ENCODE measurements at places on chromosomes 3 and 15.

GRCh38 chr15:57284535-57284934, 91.8 kb upstream of the CGNL1 start:
- DNase-seq = no peak

DNA sequence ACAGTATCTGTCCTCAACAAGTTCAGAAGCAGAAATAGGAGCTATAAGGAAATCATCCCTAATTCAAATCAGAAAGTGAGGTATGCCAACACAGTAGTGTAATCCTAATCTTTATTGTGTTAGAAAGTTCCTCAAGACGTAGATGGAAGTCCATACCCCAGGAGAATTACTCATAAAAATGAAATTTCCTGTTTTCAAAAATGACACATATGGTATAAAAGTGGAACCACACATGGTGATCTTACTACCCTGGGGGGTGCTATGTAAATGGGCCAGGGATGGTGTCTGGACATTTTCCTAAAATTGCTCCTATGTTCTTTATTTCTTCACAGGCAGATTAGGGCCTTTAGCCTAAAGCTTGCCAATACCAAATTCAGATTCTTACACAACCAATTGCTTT, 204.1 kb downstream of the ARRDC4 start:
- no peak for DNase-seq

DNA sequence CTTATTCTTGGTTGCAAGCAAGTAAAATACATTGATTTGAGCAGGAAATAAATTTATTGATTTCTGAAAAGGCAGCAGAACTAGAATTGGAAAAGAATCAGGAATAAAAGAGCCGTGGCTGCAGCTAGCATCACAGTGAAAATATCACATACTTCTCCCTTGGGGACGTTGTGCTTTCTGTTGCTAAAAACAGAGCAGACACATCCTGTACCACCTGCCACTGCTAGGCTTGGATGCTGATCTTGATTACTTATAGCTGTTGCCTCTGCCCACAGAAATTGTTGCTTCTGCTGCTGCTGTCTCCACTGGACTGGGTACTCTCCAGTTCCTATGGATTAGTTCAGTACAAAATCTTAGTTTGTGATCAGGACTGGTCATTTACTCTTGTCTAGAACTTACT, 283.8 kb downstream of the C3orf38 start:
- DNase-seq = no peak

DNA sequence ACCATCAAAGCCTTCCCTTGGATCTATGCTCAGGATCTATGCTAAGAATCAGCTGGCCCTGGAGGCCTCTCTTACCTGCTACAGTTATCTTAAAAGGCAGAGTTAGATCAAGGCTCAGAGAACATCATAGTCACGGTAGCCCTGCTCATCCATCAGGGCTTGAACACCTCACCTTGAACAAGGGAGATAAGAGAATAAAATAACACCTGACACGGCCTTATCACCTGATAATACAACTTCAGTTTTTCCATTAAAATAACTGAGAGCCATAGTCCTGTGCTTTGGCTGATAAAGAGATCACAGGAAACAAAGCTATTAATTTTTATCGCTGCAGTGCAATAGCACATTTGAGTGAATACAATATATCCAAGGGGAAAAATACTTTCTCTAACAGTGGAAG, 85.6 kb upstream of the LPP start:
- no peak for DNase-seq

DNA sequence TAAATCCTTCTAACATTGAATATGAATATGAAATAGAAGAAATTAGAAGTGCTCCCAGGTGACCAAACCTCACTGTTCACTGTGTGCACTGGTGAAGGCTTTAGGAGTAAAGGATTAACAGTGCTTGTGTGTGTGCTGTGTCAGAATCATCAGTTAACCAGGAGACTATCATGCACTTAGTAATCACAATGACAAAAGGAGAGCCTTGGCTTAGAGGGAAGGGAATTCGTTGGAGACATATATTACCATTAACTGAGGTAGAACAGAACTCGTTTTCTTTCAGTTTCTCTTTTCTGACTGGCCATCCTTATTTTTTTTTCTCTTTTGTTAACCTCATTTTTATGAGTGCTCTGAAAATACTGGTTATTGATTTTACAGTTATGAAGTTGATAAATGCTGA, 213.3 kb upstream of the GBE1 start:
- DNase-seq = no peak

GRCh38 chr15:48112242-48112641, 8.5 kb upstream of the SLC24A5 start:
- no peak for DNase-seq

DNA sequence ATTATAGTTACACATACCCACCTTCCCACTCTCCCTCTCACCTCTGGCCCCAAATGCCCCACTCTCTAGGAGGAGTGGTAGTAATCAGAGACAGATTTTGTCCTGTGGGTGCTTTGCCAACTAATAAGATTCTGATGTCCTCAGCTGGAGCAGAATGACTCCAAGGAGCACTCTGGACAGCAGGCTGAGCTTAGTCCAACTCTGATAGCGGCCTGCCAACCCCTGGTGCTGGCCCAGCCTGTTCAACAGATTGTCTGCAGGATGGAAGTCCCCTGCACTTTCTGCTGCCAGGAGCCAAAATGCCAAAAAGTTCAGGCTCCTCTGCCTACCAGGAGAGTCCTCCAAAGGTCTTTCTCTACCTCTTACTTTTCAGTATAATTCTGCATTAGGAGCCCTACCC, 160.5 kb upstream of the UMPS start:
- DNase-seq = no peak

DNA sequence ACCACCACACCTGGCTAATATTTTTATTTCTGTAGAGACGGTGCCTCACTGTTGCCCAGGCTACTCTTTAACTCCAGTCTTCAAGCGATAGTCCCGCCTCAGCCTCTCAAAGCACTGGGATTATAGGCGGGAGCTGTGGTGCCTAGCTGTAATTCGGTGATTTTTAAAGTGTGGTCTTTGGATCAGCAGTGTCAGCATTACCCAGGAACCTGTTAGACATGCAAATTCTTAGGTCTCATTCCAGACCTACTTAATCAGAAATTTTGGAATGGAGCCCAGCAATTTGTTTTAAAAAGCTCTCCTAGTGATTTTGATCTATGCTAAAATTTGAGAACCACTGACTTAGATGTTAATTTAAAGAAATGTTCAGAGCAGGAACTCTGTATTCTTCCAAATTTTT, 51.9 kb downstream of the GOLM2 start:
- DNase-seq = no peak

GRCh38 chr3:31456373-31456772, 76.4 kb upstream of the STT3B start:
- DNase-seq = no peak

DNA sequence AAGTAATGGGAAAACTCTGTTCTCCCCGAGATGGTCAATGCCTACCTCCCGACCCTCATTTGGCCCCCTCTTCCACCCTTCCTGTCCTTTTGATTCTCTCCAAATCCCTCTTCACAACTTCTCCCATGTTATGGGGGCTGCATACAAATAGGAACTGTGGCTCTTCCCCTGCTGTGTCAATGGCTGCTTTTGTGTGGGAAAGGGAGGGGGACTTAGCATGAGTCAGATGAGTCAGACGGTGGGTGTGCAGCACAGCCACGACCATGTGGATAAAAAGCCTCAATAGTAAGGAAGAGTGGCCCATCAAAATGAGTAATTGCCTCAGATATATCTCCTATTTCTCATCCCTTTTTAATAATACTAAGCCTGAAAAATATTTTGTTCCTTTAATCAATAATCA, 31.9 kb downstream of the SPATA16 start:
- no peak for DNase-seq

DNA sequence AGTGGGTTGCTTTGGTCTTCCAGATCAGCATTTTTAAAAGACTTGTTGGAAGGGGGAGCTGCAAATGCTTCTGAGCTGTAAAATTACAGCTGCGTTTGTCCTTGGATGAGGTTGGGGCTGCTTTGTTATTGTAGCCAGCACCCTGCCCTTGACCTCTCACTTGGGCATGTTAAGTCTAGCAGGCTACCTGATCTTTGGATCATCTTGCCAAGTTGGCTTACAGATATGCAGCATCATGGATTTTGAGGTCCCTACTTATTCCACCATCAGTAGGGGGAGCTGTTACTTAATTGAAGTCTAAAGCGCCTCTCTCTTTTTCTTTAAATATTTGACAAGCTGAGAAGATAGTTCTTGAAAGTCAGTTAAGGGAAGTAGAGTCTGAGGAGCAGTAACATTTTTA, 793.0 kb downstream of the MCTP2 start:
- DNase-seq = no peak

DNA sequence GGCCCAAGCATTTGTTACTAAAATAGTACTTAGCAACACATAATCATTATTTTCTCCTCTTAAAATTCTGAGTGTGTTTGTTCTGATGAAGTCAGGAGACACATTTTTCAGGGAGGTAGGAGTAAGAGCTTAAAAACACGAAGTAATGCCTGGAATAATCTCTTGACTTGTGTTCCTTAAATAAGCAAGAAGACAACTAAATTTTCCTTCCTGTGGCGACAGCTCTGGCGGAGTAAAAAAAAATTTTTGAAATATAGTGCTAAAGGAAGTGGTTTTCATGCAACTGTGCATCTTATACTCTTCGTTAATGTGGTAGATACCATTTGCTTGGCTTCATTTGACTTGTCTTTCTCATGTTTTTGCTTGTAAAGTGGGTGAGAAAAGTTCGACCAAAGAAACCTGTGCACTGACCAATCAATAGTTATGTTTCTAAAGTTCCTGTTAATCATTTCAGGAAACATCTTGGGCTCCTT, 11.1 kb upstream of the MBNL1 start:
- no peak for DNase-seq

- DNase-seq = no peak
These were observed 225.2 kb downstream of the ADAMTS17 start for GRCh38 chr15:100116416-100117190.

GRCh38 chr15:73028831-73029451, 23.3 kb upstream of the NEO1 start:
- DNase-seq = no peak

- no peak for DNase-seq
These were observed 4.8 kb upstream of the TCF12 start for GRCh38 chr15:56913670-56914069.
